Stimulated activated CD4-positive, alpha-beta T cell treated with anti-CD3 and anti-CD28 coated beads, Interleukin-4, amount 100 ng/mL, for 1 hour (primary cell): ENCODE measurements at places on chromosomes 12 and 14.

DNA sequence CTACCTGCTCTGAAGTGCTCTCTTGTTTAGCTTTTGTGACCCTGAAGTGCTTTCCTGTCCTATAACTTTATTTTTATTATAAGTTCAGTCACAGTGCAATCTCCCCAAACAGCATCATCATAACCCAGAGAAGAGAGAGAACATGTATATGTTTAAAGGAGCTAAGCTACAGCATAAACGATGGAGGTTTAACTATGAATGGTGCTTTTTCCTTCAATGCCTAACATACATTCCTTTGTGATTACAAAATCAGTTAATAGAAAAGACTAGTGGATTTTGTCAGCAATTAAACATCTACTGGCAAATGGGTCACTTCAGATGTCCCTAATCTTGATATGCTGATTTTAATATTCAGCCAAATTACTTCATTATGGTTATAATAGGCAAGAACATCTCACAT lies 46.4 kb downstream of the ZFYVE21 start:
- DNase-seq, result no peak

DNA sequence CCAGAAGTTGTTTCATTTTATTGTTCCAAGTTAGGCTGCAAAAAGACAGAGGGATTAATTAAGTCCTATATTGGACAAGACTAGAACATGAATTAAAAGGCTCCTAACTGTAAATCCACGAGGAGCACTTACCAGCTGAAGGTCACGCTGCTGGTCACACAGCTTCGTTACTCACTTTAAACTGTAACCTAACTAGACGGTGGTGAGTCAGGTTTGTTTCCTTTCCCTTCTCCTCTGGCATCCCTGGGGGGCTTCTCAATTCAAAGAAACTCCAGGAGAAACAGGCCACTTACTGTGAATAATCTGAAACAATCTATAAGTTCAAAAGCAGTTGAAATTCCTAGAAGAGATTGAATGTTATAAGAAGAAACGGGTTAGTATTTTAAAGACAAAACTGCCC lies 331.4 kb downstream of the BCAT1 start:
- no peak for DNase-seq

DNA sequence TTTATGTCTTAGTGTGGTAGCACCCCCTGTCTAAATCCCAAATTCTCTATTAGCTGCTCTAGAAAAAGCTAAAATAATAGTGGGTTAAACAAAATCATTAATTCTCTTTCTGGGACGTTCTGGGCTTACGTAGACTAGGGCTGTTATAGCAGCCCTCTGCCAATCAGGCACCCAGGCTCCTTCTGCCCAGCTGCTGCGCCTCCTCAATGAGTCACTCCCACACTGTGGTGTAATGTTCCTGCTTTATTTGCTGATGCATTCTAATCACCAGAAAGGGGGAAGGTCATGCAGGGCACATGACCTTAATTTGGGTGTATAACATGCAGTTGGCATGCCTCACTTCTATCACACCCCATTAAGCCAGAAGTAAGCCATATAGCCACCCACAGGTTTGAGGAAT lies 294.5 kb downstream of the GALC start:
- no peak for DNase-seq

DNA sequence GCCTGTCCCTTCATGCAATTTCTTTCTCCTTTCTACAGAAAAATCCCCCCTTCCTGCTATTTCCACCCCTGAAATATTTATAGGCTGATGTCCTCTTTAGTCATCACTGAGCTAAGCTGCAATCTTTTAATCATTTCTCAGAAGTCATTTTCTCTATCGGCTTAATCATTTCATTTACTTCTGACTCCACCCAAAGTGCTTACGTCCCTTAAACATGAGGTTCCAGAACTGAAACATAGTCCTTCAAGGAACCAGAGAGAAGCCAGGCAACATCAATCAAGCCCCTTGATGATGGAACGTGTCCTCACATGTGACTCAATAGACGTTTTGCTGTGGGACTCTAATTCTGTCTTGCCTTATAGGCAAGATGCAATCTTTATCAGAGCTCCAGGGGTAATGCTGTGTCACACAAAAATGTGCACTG lies 148.7 kb upstream of the KRR1 start:
- no peak for DNase-seq

DNA sequence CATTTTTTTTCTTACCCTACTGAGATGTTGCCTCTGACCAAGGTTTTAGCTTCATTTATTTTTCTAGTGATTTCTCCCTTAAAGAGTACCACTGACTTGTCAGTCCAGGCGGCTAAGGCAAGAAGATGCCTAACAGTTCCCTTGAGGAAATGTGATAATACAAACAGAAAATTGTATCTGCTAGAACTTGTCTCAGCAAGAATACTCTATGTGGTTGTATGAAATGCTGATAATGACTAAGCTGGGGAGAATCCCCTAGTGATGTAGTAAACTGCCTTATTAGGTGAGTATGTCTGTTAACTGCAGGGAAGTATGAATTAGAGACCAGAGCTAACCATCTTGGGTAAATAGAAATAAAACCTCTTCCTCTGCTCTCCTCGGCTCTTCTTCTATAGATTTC lies 6.7 kb downstream of the C12orf54 start:
- DNase-seq, result no peak

DNA sequence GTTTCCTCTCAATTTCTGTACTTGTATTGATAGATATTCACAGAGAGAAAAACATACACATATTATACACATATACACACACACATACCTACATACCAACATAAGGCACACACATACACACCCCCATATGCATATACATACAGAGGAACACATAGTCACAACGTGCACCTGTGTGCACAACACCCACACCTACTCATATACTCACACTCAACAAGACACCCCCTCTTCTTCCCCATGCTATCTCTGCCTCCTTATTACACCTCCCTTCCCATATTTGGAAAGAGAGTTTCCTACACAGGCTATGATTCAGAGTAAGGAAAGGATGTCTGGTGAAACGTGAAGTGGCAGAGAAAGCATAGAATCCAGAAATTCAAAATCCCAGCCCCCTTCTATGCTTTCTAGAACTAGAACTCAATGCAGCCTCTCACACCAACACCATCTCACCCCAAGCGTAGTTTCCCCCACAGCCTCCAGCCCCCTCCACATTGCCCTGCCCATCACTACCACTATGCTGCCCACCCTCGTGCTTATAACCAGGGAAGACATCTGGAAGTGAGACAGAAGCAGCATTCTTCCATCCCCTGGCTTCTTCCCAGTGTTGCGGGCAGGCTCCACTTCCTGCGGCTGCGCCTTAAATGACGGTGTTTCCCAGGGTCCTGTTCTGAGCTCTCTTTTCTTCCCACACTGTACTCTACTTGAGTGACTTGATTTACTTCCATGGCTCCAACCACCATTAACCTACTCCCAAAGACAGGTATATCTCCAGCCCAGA lies 2.4 kb downstream of the RNASE8 start:
- DNase-seq, result no peak

GRCh38 chr12:58640314-58640713 lies 280.0 kb downstream of the LRIG3 start:
- DNase-seq, result no peak

DNA sequence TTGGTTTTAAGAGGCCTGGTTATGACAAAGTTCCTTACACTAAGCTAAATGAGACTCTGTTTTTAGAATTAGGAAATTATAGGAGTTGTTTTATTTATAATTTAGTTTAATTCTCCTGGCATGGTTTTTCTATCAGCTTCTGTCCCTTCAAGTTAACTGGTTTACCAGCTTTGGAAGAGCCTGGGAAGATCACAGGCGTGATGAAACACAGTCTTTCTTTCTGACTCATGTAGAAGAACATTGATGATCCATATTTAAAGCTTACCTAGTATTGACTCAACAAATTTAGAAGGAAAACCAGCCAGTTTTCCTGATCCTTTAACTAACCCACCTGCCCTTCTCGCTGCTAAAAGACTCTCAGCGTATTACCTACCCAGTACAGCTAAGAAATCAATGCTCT lies 155.2 kb downstream of the TGFB3 start:
- DNase-seq, result no peak

DNA sequence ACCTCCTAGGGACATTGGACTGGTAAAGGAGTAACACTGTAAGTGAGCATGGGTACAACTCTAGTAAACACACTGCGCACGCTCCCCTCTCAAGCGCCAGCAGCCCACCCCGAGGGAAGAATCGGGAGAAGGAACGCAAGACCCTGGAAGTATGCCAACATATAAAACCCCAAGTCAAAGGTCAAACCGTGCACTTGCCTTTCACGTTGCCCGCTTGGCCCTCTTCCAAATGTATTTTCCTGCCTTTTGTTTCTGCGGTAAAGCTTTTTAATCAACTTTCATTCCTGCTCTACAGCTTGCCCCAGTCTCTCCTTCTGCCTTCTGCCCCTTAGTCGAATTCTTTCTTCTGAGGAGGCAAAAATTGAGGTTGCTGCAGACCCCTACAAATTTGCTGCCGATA lies 17.6 kb upstream of the CHST11 start:
- no peak for DNase-seq

DNA sequence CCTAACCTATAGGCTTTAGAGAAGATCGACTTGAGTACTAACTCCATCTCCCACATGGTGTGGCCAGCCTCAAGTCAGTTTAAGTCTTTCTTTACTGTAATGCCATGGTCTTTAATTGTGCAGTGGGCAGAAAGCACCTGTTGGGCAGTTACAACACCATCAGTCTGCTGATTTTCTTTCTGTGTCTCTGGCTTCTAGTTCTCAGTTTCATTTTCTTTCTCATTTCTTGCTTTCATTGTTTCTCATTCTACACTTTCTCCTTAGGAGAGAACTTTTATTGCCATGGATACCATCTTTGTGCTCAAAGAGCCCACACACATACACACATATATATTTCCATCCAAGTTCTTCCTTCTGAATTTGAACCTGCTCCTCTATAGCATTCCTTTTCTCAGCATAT lies 96.1 kb upstream of the SLC16A7 start:
- no peak for DNase-seq

GRCh38 chr12:72271451-72272090 lies 599 bp upstream of the TRHDE start:
- DNase-seq, result no peak

GRCh38 chr14:29216268-29217232 lies 450.0 kb downstream of the FOXG1 start:
- no peak for DNase-seq

DNA sequence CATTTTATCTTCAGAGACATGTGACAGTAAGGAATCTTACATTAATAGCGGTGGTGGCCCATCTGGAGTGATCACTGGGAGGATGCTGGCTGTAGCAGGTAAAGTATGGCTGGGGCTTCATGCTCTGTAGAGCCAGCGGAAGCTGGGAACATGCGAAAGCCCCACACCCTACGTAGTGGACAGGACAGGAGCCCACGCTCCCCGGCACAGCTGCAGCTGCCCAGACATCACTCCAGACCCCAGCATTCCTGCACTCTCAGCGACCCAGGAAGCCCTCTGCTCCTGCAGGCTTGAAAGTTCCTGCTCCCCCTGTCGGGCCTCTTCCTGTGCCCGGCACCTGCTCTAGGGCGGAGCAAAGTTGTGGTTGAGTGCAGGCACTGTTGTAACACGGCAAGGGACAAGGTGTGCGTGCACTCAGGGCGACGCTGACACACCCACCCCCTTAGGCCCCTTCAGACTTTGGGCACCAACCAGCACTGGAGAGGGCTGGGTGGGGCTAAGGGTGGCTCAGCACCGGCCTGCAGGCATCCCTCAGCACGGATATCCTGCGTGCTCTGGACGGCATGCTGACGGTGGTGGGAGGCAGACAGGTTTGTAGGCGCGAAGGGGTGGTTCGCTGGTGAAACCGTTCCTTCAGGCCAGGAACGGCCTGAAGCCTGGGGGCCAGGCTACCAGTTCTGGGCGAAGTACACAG lies 568.3 kb downstream of the FSCB start:
- no peak for DNase-seq
